ENCODE measurements at places on chromosomes 6 and 20.

DNA sequence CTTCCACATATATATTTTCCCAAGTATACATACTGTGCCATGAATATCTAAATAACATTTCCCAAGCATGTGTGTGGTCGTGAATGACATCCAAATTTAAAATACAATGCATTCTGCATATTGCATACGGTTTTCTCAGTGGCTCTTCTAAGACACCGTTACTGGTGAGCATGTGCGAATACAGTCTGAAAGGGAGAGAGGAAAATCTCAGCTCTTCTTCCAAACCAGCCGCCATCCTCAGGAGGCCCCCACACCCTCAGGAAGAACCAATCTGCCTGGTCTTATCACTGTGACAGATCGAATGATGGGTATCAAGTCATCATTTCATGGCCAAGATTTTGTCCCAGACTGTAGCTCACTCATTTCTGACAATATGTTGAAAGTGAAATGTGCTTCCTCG is 50.7 kb downstream of the ADAT2 start:
- DNase-seq: no peak

DNA sequence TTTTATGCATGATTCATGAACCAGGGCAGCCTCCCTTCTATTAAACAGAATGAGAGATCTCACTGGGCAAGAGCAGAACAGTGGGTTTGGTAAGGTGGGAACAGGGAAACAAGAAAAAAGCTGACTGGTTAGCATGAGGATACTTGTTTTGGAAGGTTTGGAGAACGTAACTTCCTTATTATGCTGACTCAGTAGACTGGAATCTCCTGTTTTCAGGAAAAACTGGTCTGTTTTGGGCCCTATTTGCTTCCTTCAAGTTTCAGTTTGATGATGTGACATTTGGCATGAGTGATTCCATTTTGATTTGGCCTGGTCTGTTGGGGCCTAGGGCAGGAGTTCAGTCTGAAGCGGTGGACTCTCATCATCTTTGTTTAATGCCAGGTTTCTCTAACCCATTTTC is 172.0 kb downstream of the MYLK4 start:
- no peak for DNase-seq

DNA sequence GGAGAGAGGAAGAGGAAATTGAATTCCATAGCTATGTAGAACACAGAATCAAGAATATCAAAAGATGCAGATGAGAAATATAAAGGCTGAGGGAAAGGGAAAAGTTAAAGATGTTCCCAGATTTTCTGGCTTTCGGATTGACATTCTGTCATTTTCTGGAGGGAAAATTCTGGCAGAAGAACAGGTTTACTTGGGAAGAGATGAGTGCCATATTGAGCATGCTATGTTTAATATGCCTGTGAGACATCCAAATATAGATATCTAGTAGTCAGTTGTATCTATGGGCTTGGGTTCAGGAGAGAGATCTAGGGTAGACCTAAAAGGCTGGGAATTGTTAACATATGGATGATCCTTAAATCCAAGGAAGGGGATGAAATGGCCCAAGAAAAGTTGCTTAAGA is 181.9 kb upstream of the ARG1 start:
- DNase-seq: no peak

DNA sequence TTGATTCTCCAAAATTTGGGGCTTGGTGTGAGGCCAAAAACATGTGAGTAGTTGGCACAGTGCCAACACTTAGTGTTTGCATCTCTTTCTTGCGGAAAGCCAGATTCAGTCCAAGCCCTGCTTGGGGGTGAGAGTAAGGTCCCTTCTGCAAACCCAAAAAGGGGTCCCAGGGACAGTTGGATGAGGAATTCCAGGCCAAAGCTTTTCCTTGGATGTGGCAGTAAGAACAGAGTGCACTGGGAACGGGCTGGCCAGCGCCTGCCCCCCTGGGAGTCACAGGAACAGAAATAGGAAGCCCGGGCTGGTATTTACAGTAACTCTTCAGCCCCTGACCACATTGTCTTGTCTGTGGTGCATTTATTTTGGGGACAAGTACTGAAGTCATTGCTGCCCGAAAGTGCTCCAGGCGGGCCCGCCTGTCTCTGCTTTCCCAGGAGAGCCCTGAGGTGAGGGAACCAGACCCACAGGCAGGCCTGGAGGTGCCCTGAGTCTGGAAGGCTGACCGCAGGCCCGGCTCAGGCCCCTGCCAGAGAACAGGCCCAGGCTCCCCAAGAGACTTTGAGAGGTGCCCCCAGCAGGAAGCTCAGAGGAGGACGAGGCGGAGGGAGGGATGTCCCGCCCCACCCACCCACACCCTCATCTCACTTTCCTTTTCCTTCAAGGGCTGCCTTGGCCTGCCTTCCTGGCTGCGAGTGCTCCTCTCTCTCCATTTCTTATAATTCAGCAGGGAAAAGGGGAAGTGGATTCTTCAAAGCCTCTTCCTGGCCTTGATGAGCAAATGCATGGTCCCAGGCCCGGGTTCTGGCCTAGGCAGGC is 218.4 kb downstream of the MAFB start:
- DNase-seq: no peak

- DNase-seq: no peak
Measured at GRCh38 chr6:19999319-20000191, 162.4 kb downstream of the ID4 start.

DNA sequence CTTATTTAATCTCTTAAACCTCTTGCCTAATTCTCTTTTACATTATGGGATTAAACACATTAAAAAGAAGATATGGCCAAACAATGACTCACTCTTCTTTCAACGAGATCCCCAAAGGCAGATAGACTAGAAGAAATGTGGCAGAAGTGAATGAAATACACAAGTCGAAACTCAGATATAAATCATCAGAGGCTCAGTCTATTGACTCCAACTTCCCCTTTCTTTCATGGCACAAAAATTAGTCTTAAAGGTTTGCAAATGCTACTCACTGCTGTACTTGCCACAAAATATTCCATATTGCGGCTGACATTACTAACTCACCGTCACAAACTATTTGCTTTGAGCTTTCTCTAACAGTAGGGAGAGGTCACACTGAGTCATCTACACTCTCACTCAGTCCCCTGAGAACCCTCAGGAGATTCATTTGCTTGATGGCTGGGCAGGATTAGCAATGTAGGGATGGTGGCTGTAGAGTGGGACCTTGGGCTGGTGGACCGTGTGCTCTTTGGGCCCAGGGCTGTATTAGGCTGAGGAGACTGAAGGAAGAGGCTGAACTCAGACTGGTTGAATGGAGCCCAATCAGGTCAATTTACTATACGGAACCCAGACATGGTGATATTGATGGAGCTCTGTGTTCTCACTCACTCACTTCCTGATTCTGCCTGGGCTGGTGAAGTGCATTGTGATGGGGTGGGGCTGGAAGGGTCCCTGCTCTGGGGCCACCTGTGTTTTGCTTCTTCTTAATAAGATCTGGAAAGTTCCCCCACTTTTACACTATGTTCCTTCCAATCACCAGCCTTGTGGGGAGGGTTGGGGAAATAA is 42.8 kb upstream of the UBR2 start:
- no peak for DNase-seq

DNA sequence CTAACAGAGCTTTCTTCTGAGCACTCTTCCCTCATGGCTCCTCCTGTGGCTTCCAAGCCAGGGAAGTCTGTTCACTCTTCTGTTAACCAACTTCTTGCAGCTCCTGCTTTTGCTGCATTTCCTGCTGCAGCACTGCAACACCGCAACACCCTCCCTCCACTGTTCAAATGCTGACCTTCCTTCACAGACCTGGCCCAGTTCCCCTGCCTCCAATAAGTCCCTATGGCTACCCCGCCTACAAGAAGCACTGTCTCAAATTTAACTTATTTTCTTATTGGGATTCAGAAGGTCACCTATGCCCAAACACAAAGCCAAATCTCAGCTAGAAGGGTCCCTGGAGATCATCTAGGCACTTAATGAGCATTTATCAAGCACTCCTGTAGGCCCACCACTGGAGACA is 44.6 kb downstream of the ELMO2 start:
- DNase-seq: no peak

DNA sequence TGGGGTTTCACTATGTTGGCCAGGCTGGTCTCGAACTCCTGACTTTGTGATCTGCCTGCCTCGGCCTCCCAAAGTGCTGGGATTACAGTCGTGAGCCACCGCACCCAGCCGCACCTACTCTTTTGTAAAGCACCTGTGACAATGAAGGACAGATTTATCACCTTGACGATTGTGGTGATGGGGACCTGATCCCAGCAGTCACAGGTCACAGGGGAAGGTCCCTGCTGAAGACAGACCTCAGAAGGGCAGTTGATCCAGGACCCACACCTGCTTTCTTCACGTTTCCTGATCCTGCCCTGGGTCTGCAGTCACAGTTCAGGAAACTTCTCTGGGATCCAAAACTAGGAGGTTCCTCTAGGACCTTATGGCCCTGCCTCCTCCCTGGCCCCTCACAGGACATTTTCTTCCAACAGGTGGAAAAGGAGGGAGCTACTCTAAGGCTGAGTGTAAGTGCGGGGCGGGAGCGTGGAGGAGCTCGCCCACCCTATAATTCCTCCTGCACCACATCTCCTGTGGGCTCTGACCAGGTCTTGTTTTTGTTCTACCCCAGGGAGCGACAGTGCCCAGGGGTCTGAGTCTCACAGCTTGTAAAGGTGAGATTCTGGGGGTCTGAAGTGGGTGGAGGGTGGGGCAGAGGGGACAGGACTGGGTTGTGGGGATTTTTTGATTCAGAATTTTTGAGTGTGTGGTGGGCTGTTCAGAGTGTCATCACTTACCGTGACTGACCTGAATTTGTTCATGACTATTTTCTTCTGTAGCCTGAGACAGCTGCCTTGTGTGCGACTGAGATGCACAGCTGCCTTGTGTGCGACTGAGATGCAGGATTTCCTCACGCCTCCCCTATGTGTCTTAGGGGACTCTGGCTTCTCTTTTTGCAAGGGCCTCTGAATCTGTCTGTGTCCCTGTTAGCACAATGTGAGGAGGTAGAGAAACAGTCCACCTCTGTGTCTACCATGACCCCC is 3.0 kb downstream of the HLA-E start:
- DNase-seq: no peak

DNA sequence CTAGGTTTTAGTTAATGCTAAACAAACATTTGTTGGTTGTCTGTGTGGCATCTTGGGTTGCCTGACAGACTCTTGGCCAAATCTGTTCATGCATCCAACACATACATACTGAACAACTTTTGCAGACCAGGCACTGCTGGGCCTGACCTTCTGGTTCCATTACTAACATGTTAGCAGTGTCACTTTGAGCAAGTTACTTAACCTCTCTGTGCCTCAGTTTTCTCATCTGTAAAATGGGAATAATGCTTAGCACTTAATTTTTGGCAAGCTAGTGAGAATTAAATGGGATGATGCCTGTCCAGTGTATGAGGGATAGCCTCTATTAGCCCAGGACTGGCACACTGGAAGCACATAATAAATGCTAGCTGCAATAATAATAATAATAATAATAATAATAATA is 169.9 kb downstream of the DHX35 start:
- no peak for DNase-seq

DNA sequence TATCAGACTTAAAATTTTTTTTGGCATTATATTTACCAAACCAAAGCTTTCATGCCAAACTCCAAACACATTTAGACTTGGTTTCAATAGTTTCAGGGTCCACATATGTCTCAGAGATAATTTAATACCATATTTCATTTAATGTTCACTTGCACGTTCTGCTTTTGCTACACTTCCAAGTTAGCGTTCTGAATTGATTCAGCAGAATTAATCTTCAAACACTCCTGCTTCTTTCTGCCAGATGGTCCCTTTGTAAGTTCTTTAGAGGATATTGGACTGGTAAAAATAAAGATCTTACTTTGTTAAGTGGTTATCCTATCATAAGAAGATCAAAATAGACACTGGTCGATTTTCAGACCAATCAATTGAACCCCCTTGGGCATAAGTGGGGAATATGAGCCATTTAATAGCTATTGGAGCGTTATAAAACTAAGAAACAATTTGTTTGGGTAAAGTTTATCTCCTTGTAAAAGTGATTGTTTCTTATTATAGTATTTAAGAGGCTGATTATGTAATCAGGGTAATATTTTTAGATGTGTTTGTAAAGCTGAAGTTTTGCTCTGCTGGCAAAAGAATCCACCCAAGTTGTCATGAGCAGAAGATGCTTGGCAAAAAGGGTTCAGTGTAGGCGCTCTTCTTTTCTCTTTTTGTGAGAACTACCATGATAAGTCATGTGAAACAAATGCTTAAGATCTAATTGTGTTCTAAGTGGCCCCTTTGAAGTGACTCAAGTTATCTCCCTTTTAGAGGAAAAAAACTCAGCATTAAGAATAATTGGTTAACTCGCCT is 92.2 kb downstream of the MCHR2 start:
- DNase-seq: no peak

DNA sequence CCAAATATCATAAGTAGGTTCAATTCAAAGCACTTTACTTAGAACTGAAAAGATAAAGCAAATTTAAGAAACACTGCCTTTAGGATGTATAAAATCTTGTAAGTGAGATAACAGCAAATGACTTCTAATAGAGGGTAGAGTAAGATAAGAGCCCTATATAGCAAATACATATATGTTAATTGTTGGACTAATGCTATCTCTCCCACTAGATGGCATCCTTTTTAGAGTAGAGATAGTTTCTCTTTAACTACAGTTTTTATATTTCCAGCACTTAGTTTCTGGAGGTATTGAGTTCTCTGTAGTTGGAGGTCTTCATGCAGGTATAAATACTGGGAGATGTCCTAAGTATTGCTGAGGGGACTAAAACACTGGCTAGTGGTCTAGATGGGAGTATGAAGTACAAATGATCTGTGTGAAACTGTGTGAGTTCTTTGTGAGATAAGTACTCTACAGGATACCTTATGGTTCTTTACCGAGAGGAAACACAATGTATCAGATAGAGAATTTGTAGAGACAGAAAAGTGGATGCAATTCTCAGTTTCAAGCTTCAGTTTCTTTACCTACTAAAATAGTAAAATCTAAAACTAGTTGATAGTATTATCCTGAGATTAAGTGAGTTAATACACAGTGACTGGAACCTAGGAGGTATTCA is 399.3 kb downstream of the KHDRBS2 start:
- no peak for DNase-seq

- DNase-seq: no peak
Measured at GRCh38 chr6:75504465-75505222, 11.0 kb upstream of the FILIP1 start.

- no peak for DNase-seq
Measured at GRCh38 chr20:56925082-56925830, 296.1 kb downstream of the TFAP2C start.

- DNase-seq: no peak
Measured at GRCh38 chr6:41705311-41705995, 30.0 kb downstream of the TFEB start.

Data from naive thymus-derived CD4-positive, alpha-beta T cell (primary cell).